Spinal cord (tissue), 10 donors: ENCODE measurements at places on chromosomes 11 and 22.

DNA sequence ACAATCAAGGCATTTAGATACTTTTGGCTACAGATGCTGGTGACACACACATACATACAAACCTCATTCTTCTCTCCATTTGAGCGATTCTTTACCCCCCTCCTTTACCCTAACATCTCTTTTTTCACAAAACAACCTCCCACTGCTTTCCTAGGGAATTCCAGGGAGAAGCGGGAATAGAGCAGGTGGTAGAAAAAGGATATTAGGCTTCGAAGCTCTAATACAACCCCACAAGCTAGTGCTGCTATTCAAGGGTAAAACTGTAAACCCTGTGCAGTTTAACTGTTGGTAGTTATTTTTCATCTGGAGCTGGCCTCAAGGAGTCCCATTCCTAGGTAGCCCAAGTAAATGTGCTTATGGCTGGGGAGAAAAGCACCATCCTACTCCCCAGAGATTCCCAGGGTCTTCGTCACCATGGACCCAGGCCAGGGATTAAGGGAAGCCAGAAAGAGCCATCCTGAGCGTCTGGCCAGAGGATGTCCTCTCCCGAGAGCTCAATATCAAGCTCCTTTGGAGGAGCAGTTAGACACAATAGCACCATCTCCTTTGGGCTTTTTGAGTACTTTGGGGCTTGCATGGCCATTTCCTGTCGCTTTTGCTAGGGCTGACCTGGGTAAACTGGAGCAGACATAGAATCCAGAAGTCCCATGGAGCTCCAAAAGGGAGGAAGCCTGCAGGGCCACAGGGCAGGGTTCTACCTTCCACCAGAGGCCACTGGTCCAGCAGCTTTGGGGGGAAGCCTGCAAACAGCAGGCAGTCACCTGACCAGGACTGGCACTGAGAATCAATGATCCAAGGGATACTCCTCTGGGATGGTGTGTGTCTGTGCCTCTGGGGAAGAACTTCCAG, 3.1 kb downstream of the MAML2 start:
- peak; percentile 43 for DNase-seq

- DNase-seq, result no peak
Observed at GRCh38 chr22:49958931-49959781, 1.4 kb upstream of the PIM3 start.

DNA sequence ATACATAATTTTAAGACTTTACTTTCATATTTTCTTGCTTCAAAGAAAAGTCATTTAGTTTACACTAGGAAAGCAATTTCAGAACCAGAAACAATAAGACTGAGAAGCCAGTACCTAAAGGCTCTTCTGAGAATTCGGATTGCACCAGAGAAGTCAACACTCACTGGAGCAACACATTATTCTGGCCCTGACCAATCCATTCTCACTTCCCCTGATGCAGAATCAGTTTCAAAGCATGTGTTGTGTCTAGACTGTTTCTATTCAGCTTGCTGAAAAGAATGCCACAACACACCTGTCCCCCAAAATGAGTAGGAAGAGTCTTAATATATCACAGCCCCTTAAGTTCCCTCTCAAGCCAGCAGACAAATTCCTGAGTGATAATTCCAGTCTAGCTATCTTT, 1074.3 kb upstream of the TENM4 start:
- no peak for DNase-seq

DNA sequence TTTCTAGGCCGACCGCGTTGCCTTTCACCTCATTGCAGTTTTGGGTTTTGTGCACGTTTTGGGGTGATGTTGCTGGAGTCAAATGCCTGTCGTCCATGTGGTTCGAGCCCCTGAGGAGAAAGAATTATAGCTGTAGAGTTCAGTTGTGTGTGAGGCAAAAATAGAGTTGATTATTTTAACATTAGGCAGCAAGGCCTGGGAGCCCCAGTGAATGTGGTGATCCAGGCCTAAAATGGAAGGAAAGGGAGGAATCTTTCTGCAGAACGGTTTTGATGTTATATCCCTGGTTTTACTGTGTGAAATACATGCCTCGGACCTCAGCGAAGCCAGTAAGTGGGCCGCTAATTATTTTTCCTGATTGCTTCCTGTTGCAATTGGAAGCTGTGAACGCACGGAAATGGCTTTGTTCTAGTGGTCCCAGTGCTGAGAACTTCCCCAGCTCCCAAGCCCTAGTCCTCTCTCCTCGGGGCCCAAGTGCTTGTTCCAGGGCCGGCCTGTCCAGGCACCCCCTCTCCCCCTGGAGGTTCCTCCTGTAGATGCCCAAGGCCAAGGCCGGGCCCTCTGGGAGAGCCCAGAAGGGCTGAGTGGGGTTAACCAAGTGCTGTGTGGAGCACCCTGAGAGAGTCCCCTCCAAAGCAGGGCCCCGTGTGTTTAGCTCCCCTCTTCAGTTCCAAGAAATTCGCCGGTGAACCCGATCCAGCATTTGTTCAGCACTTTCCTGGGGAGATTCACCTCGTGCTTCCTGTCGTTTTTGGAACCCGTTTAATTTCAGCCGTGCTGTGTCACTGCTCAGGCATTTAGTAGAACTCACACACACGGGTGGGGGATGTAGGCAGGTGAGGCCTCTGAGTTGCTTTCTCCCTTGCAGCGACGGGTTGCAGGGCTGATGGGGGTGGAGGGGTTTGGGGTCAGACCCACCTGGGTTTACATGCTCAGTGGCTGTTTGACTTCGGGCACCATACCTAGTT, 2.1 kb downstream of the LRP5 start:
- DNase-seq, result no peak

- no peak for DNase-seq
Observed at GRCh38 chr11:122270535-122270934, 154.5 kb upstream of the BLID start.

DNA sequence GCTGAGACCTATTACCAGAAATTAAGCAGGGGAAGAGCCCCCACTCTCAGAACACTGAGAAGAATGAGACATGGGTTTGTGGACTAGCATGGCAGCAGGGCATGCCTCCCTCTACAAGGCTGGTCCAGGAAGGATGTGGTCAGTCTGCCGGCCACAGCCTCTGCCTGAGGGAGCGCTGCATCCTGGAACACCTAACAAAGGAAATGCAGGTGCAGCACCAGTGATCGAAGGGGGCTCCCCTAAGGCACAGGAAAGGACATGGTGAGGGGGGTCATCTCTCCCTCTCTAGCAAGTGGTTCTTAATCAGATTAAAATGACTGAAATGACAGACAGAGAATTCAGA, 40.6 kb upstream of the ARL14EP start:
- no peak for DNase-seq

GRCh38 chr11:1548221-1549070, 23.6 kb downstream of the DUSP8 start:
- no peak for DNase-seq

DNA sequence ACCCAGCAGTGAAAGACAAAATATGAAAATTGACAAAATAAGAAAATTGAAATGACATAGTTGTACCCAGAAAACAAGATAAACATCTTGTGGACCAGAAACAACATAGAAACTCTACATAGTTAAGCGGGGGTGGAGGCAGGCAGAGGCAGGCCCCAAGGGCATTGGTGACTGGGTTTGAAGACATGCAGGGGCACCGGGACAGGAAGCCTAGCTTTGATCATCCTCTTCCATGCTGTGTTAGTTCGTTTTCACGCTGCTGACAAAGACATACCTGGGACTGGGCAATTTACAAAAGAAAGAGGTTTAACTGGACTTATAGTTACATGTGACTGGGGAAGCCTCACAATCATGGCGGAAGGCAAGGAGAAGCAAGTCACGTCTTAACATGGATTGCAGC, 33.5 kb upstream of the CRTAM start:
- no peak for DNase-seq

DNA sequence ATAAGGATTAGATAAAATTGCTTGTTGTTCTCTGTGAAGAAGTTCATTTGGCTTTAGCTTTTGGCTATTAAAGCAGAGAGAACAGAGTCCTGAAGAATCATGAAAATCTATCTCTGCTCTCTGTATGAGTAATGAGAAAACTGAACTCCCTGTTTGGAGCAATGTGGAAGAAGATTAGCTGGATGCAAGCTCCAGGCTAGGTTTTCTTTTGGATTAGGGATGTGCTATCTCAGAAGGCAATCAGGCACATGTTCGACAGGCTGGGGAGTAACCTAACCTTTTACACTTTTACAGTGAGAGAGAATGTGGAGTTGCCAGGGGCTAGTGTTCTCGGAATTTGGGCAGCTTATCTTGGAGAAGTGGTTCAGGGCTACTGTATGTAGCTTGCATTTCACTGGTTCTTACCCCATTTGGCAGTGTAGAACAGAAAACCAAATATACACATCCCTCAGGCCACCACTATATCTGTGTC, 8.5 kb upstream of the SLN start:
- no peak for DNase-seq

- DNase-seq, result no peak
Observed at GRCh38 chr11:102157219-102157618, 47.0 kb downstream of the YAP1 start.

DNA sequence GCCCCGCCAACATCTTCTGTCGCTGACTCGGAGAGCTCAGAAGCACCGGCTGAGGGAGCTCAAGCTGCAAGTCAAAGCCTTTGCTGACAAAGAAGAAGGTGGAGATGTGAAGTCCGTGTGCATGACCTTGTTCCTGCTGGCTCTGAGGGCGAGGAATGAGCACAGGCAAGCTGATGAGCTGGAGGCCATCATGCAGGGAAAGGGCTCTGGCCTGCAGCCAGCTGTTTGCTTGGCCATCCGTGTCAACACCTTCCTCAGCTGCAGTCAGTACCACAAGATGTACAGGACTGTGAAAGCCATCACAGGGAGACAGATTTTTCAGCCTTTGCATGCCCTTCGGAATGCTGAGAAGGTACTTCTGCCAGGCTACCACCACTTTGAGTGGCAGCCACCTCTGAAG, 6.7 kb downstream of the RAG1 start:
- no peak for DNase-seq

DNA sequence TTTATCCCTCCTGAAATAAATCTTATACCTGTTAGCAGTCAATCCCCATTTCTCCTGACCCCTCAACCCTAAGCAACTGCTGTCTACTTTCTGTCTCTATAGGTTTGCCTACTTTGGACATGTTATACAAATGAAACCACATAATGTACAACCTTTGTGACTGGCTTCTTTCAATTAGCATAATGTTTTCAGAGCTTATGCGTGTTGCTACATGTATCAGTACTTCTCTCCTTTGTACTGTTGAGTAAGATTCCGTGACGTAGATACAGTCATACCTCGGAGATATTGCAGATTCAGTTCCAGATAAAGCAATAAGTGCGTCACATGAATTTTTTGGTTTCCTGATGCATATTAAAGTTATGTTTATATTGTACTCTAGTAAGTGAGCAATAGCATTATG, 127.3 kb downstream of the MORC2 start:
- DNase-seq, result no peak

GRCh38 chr22:46770151-46770641, 7.7 kb downstream of the TBC1D22A start:
- no peak for DNase-seq

DNA sequence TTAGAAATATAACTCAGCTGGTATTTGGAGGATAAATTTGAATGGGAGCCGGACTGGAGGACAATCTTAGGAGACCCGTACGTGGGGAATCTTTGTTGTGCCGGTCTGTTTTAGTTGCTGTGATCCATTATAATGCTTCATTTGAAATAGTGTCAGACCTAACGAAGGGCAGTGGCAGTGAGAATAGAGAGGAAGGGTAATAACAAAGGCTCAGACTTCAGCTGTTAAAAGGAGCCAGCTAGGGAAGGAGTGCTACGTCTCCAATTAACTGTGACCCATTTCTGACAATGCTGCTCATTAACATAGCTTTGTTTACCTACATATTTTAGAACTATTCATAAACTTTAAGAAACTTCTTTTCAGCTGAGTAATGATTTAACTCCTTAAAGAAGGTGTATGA, 246.9 kb downstream of the OPCML start:
- no peak for DNase-seq

DNA sequence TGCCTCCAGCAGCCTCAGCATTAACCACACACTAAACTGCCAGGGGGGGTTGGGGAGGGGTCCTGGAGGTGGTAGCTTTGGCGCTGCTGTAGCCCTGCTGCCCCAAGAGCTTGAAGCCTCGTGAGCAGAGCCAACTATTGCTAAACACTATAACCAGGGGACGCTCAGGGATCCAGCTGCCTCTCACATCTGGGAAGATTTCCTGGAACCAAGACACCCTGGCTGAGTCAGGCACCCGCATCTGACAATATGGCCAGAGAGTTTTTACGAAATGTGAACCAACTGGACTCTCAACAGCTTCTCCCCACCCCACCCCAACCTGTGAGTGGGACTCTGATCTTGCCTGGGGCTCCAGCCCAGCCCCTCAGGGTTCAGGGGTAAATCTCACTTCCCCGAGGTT, 14.3 kb downstream of the C1QTNF6 start:
- no peak for DNase-seq

DNA sequence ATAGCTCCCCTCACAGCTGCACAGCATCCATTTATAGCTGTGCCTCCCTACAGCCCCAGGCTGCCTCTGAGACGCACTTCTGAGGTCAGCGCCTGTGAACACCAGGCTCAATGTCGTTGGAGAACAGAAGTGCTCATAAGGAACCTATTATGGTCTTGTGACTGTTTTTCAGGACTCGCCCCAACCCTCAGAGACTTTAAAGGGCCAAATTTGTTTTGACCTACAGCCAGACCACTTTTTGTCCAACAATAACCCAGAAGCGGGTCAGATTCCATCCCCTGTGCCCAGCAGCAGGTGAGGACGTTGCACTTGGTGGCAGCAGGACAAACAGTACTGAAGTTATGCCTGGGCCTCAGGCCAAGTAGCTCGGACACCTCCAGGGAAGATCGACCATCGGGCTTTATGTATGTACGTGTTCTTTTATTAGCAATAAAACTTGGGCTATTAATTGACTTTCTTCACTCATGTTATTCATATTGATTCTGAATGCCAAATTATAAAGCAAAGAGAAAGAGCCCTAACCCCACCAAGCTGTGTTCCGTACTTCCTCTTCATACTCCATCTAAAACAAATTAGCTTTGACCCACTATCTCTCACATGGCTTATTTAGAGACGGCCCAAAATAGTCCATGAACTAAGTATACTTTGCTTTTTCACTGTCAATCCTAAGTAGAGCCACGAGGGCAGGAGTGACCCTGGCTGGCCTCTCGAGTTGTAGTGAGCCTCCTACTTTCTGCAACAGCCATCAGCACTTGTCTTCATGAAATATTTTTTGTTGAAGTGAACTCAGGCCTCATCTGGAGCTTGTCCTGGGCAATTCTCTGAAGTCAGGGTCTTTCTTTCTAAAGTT, 92.3 kb upstream of the PAX6 start:
- DNase-seq, result no peak

GRCh38 chr11:22539821-22540256, 85.8 kb downstream of the FANCF start:
- peak; percentile 91 for DNase-seq
